ENCODE measurements at places on chromosomes 4 and X.

DNA sequence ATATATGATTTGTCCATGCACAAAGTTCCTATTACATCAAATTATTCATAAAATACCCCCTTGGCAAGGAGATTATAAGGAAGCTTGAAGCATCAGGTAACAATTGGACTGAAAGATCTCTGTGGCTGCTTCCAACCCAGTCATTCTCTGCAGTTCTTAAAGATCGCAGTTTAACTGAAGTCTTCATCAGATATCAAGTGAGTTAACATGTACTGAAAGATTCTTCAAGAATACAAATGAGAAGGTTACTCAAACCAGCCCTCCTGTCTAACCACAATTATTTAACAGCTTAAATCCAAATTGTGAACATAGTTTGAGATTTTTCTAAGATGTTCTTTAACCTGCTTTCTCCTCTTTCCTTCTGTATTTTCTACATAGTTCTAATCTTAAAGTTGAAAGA, 56.1 kb downstream of the SLC10A7 start:
- no peaks in the 10 kb centered on the region for H3K4me1 ChIP-seq
- no peaks in the 10 kb centered on the region for H3K27me3 ChIP-seq
- no peak for DNase-seq
- H3K27ac ChIP-seq, result no peak overlapping the region
- no peak overlapping the region for H3K4me3 ChIP-seq
- no peaks in the 10 kb centered on the region for H3K36me3 ChIP-seq

GRCh38 chrX:9937761-9938160, 29.4 kb upstream of the CLDN34 start:
- no peaks in the 10 kb centered on the region for H3K4me1 ChIP-seq
- no peak overlapping the region for H3K27ac ChIP-seq
- no peaks in the 10 kb centered on the region for H3K36me3 ChIP-seq
- H3K4me3 ChIP-seq, result no peak overlapping the region
- no peaks in the 10 kb centered on the region for H3K27me3 ChIP-seq

- H3K27ac ChIP-seq, result no peak overlapping the region
- no peaks in the 10 kb centered on the region for H3K4me1 ChIP-seq
- no peaks in the 10 kb centered on the region for H3K27me3 ChIP-seq
- H3K4me3 ChIP-seq, result no peak overlapping the region
These were observed 38.3 kb upstream of the KLHL8 start for GRCh38 chr4:87258677-87259076.

GRCh38 chr4:32417113-32417704, 1697.0 kb downstream of the PCDH7 start:
- H3K27ac ChIP-seq, result no peak overlapping the region
- H3K36me3 ChIP-seq, result no peaks in the 10 kb centered on the region
- H3K27me3 ChIP-seq, result no peaks in the 10 kb centered on the region
- H3K4me3 ChIP-seq, result no peak overlapping the region
- DNase-seq, result no peak
- H3K4me1 ChIP-seq, result no peaks in the 10 kb centered on the region

DNA sequence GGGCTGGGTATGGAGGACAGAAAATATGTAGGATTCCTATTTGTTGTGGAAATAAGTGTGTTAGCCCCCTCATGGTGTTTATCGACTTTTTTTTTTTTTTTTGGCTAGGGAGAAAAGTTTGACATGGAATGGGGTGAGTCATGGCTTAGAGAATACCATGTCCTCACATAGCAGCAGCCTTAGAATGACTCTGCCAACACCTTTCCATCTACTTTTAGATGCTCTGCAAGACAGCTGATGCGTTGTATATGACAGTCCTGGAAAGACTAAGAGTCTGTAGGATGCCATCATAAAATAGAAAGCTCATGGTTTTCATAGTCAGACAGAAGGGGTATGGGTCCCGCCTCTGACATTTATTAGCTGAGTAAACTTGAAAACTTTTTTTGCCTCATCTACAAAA, 37.7 kb downstream of the MTTP start:
- no peak for DNase-seq
- H3K4me1 ChIP-seq, result no peaks in the 10 kb centered on the region
- H3K27me3 ChIP-seq, result no peaks in the 10 kb centered on the region
- H3K27ac ChIP-seq, result no peak overlapping the region
- no peak overlapping the region for H3K4me3 ChIP-seq

GRCh38 chr4:152458801-152459302, 77.0 kb downstream of the FBXW7 start:
- peaks cover 26% of the 10 kb centered on the region for H3K4me1 ChIP-seq
- no peaks in the 10 kb centered on the region for H3K27me3 ChIP-seq
- H3K27ac ChIP-seq, result no peak overlapping the region

DNA sequence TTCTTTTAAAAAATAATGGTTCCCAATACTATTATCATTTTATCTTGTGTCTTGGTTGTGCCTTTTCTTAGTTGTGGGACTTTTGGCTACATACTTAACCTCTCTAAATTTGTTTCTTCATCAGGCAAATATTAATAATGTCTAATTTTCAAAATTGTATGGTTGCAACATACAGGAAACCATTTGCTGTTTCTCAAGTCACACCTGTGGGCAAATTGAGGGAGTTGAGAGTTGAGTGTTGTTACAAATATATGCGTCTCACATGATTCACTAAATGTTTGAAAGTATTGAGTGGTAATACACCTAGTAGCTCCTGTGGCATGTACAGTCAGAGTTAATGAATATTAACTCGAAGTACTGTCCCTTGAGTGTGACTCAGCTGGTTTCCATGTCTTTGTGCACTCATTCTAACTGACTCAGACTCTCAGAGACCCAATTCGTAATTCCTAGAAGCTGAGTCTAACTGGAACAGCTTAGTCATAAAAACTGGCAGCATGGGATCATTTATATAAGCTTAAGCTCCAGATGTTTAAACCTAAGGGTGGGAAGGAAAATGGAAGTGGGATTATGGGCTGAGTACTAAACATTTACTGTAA, 802.4 kb downstream of the TRIML1 start:
- H3K36me3 ChIP-seq, result no peaks in the 10 kb centered on the region
- H3K4me3 ChIP-seq, result no peak overlapping the region
- DNase-seq, result no peak
- H3K27ac ChIP-seq, result no peak overlapping the region
- no peaks in the 10 kb centered on the region for H3K4me1 ChIP-seq

- H3K36me3 ChIP-seq, result no peaks in the 10 kb centered on the region
- H3K27me3 ChIP-seq, result no peaks in the 10 kb centered on the region
- H3K27ac ChIP-seq, result no peak overlapping the region
- no peak overlapping the region for H3K4me3 ChIP-seq
- no peaks in the 10 kb centered on the region for H3K4me1 ChIP-seq
- no peak for DNase-seq
These were observed 18.1 kb upstream of the PAGE5 start for GRCh38 chrX:55201930-55202579.
